HEK293T (cell line): ENCODE measurements at places on chromosomes 13 and 19.

DNA sequence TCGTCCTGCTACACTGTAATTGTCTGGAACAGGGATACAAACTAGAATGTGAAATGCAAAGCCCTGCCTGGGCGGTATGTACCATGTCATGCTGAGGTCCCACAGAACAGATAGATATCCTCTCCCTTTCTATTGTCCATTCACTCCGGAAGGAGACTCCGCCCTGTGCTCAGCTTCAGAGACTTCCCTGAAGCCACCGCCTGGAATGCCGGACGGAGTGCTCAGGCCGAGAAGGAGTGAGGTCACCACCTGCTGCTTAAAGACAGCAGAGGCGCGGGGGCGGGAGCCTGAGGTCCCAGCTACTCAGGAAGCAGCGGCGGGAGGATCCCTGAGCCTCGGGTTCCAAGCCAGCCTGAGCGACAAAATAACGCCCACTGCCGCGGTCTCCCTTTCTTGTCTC lies 890 bp upstream of the ZNF611 start:
- DNase-seq = no peak

- no peak for DNase-seq
Measured at GRCh38 chr19:4929186-4929585, 19.9 kb downstream of the UHRF1 start.

DNA sequence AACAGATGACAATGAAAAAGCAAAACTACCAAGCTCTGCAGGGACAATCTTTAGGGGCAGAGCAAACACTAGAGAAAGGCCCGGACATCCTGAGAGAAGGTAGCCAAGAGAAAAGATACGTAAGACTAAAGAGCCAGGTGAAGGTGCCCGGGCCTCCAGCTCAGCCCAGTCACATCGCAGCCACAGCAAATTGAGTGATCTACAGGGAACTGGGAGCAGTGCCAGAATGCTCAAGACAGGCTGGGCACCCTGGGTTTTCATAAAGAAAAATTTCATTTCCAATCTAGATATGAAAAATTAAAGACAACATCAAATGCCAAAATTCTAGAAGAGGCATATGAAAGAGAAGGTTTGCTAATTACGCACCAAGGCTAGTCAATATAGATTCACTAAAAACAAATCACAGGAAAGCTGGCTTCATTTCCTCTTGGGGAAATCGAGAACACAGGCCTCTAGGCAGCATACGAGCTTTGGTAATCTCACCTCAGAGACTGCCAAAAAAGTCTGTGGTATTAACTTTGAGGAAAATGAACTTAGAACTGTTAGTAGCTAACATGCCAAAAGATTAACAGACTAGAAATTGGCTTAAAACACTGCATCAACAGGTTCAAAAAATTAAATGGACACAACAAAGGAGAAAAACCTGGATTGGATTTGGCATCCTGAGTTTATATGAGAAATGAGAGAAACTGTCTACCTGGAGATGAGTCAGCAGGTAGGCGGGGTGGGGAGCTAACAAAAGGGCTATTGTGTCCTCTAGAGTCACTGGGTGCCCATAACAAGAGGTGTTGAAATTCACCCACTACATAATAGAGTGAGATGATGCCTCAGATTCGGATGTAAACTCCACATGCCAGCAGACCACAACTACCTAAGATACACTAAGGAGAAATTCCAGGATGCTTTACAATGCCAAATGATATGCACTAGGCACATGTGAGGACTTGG lies 6.6 kb downstream of the ANKRD10 start:
- DNase-seq = no peak

DNA sequence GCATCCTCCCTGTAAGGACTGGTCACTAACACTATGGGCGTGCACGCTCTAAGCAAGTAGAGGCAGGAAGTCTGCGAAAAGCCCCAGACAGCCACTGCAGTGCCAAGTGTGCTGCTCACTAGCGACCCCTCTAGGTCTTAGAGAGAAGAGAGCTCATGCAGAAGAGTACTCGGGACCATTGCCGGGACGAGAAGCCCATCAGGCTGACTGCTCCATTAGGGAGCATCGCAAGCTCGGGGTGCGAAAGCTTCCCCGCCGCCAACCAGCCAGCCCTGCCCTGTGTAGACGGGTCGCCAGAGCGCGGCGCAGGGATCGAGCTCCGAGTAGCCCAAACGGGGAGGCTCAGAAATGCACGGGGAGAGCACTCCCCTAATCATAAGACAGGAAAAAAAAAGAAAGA lies 16.6 kb downstream of the POU4F1 start:
- DNase-seq = peak; percentile 65

DNA sequence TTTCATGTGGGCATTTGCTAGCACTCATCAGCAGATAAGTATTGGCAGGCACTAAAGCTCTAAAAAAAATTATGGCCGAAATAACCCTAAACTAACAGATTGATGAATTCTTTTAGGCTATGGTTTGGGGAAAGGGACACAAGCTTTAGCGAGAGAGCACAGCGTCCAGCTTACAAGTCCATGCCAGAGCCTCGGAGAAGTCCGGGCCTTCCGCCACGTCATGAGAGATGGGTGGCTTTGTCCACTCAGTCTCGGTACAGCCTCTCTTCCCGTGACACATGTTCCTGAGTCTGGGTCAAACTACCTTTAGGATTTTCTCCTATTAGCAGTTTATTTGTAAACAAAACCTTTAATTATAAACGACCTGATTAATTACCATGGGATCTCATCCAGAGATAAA lies 27.7 kb downstream of the TMTC4 start:
- no peak for DNase-seq

DNA sequence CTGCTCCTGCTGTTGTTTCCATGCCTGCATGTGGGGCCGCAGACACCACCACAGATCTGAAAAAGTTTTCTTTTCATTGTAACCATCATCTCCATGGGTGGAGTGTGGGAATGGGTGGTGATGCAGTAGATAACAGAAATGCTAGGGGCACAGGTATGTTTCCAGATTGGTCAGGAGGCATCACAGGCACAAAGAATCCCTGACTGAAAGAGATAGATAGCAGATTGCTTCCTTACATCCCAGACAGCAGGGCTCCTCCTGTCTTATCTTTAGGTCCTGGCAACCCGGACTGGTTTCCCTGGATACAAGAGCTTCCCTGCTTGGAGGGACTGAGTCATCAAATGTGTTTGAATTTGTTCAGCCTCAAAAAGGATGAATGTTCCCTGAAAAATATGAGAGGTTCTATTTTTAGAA lies 1937.6 kb downstream of the PCDH9 start:
- peak; percentile 46 for DNase-seq

DNA sequence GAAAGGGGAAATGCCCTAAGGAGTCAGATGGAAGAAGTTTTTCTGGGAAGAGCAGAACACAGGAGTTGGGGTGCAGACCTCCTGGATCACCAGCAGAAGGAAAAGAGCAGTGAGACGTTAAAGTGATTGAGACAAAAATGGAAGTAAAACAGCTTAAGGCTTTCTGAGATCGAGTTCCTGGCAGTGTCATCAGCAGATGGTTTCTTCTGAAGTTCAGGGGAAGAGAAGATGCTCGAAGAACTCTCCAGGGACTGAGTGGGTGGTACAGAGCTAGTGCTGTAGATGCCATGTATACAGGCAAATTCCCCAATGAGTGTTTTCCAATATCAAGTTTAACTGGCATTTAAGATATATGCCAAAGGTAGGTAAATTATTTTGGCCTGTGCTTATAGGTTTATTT lies 272.2 kb upstream of the KLF12 start:
- DNase-seq = no peak

DNA sequence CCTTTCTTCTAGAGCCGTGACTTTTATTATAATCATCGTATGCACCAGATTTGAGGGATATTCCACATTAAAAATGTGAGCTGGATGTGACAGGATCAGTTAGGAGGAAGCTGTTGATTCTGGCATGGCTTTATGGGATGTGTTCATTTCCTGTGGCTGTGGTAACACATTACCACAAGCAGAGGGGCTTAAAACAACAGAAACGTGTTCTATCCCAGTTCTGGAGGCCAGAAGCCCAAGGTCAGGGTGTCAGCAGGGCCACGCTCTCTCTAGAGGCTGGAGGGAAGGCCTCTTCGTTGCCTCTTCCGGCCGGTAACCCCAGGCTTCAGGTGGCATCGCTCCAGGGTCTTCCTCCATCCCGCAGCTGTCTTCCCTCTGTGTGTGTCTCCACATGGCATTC lies 14.5 kb downstream of the MED25 start:
- DNase-seq = no peak

DNA sequence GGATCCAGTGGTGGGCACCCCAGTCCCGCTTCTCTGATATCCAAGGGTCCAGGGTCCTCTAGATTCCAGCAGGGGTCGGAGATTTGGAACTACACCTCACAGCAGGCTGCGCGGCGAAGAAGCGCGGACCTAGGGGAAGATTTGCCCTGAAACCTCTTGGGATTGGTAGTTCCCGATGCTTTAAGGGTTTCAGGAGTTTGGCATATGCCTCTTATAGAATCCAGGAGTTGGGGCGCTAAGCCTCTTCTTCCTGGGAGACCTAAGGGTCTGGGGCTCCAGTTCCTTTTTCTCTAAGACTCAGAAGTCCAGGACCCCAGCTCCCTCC lies 349 bp downstream of the BCL2L12 start:
- no peak for DNase-seq

DNA sequence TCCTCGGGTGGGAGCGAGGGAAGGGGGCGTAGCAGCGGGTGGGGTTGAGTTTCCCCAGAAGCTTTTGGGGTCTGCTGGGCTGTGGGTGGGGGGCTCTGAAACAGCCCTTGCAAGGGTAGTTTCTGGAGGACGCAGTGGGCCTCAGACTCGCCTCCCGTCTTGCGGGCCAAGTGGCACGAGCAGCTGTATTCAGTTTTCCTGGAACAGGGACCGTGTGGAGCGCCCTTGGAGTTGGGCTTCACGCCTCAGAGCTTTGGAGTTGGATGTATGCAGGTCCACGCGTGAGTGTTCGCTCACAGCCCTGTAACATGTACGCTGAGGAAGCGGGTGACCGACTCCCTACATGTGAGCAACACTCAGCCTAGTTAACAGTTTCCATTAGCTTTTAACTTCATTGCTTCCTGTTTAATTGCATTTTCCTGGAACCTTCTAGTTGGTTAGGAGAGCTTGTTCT lies 603 bp downstream of the TM9SF2 start:
- DNase-seq = no peak

DNA sequence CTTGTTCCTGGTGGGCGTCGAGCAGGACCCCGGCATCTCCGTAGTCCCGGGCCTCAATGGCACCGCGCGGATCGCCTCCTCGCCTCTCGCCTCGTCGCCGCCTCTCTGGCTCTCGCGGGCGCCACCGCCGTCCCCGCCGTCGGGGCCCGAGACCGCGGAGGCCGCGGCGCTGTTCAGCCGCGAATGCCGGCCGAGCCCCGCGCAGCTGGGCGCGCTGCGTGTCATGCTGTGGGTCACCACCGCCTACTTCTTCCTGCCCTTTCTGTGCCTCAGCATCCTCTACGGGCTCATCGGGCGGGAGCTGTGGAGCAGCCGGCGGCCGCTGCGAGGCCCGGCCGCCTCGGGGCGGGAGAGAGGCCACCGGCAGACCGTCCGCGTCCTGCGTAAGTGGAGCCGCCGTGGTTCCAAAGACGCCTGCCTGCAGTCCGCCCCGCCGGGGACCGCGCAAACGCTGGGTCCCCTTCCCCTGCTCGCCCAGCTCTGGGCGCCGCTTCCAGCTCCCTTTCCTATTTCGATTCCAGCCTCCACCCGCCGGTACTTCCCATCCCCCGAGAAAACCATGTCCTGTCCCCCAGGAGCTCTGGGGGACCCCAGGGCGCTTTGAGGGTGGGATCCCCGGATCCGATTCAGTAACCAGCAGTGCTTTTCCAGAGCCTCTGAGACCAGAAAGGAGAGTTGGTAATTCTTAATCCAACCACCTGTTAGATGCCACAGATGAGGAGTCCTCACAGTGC lies 885 bp downstream of the MLNR start:
- DNase-seq = no peak

- no peak for DNase-seq
Measured at GRCh38 chr19:8702350-8702749, 3.8 kb upstream of the ACTL9 start.

DNA sequence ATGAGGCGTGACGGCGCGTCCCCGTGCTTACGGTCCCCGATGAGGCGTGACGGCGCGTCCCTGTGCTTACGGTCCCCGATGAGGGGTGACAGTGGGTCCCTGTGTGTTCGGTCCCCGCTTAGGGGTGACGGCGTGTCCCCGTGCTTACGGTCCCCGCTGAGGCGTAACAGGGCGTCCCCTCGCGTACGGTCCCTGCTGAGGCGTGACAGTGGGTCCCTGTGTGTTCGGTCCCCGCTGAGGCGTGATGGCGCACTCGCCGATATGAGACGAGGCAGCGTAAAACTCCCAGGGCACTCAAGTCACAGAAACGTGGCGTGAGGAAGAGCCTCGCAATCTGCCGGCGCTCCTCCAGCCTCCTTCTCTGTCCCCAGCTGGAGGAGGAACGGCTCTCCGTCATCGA lies 20.9 kb downstream of the CFAP97D2 start:
- no peak for DNase-seq

DNA sequence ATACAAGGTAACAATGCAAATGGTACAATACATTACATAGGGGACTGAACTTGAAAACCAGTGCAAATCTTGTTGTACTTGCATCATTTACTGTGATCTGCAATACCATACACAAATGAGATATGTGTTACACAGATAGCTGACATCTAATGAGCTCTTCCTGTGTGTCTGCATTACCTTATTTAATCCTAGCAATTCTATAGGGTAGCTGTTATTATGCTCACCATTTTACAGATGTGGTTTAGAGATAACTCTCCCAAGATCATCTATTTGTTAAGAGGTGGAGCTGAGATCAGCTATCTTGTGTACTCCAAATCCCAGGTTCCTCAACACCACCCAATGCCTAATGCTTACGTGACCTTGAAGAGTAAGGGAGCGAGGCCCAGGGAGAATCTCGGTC lies 21.4 kb upstream of the SERP2 start:
- no peak for DNase-seq

DNA sequence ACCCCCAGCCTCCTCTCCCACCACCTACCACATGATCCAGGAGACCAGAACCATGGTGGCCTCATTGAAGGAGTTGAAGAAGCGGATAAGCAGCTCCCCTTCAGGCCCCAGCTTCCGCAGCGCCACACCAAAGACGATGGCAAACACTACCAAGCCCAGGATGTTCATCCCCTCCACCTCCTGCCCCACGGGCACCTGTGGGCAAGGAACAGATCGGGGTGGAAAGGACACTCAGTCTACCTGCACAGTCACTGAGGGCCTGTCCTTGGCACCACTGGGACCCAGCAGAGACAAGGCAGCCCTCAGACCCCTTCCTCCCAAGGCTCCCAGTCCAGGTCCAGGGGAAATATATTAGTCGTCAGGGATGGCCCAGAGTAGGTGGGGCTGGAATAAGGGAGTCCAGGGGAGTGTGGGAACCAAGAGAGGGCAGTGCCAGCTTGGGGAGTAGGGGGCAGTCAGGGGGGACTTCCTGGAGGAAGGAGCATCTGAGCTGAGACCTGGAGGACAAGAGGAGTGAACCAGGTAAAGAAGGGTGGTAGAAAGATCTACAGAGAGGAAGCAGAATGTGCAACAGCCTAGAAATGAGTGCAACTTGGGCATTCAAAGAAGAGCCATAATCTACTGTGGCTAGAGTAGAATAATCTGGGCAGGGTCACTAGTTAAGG lies 5.9 kb downstream of the SLC1A5 start:
- DNase-seq = no peak

DNA sequence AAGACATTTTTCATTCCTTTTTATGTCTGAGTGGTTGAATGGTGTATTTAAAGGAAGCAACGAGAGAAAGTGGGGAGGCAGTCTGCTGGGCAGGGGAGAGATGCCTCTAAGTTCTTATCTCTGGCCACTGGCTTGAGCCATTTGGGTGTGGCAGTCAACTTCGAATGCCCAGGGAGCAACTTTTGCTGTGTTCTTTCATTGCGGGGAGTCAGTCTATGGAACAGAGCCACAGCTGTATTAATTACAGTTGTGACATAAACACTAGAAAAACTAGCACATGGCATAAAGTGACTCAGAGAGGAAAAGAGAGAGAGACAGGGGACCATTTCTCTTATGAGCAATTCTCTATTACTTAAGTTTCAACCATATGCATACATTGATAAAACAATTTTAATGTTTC lies 40.4 kb upstream of the PDCD5 start:
- no peak for DNase-seq
